ENCODE measurements at places on chromosomes 1 and 21.

DNA sequence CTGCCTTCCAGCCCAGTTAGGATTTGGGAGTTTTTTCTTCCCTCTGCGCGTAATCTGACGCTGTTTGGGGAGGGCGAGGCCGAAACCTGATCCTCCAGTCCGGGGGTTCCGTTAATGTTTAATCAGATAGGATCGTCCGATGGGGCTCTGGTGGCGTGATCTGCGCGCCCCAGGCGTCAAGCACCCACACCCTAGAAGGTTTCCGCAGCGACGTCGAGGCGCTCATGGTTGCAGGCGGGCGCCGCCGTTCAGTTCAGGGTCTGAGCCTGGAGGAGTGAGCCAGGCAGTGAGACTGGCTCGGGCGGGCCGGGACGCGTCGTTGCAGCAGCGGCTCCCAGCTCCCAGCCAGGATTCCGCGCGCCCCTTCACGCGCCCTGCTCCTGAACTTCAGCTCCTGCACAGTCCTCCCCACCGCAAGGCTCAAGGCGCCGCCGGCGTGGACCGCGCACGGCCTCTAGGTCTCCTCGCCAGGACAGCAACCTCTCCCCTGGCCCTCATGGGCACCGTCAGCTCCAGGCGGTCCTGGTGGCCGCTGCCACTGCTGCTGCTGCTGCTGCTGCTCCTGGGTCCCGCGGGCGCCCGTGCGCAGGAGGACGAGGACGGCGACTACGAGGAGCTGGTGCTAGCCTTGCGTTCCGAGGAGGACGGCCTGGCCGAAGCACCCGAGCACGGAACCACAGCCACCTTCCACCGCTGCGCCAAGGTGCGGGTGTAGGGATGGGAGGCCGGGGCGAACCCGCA lies at the start of gene PCSK9:
Gene PCSK9 (plus strand): TSS at position 207 of the 741 bp plus-strand sequence. CDS start 290 bp downstream, at position 497.
- no peak for DNase-seq

DNA sequence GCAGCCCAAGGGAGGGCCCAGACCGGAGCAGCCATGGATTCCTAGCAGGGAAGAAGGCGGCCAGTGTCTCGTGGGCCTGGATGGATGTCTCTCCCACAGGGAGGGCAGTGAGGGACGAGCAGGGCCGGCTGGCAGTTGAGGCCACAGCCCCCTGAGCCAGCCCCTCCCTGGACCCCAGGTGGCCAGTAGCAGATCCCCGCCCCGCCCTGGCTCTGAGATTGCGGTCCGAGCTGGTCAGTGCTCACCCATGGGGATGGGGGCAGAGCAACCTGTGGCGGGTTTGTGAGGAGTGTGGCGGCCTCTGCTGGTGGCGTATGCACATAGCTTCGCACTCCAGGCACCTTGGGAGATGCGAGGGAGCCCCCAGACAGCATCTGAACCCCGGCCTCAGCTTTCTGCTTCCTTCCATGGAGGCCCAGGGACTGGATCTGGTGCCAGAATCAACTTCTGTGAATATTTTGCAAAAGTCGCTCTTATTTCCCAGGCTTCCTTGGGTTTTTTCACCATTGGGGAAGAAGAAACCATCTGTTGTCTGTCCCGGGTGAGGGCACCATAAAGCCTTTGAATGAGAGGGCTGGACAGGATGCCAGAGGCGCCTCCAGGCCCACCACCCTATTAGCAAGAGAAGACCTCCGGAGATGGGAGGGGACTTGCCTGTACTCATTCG lies 8.4 kb upstream of the KCNN3 start:
- DNase-seq: peak; percentile 44

DNA sequence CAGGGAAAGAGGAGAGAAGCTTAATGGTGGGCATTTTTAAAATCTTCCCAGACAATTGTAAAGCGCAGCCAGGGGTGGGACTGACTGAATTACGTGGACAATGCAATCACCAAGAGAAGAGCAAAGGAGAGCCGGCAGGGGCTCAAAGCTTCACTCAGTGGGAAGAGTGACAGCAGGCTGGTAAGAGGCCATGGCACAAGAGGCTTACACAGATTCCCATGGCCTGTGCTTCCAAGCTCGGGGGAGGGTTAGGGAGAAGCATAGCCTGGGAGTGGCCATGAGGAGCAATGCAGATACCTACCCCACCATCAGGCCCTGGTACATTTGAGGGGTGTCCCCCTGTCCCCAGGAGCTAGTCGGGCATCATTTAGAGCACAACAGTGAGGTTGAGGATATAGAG lies 27.1 kb upstream of the SEC16B start:
- DNase-seq: no peak

DNA sequence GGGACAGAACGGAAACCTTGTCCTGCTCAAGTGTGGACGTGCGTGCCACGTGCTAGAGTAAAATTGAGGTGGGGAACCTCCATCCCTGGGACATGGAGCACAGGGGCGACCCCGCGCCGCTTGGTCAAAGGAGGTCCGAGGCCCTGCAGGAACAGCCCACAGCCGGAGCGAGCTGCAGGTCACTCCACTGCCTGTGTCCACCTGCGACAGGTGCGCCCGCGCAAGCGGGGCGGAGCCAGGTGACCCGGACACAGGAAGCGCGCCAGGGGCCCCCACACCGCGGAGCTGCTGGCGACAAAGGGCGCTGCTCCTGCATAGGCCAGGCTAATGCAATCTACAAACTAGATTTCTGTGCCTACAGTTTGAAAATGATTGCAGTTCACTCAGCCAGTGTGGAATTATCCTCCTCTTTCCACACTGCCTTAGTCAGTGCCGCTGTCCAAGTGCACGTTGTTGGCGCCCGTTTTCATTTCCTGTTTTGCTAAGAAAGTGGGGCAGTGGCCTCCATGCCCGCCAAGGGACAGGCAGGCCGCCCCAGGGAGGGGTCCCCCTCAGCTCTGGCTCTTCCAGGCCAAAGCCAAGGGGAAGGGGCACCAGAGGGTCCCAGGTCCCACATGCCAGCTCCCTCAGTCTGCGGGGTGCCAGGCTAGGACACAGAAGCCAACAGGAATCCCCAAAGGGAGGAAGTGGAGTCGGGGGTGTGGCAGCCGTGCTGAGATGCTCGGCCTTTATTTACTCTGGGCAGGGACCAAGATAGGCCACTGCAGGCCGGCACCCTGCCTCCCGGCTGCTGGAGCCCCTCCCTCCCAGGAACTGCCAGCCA lies 4.3 kb upstream of the NADK start:
- no peak for DNase-seq

GRCh38 chr1:45317166-45317565 lies 9.5 kb upstream of the HPDL start:
- DNase-seq: no peak

Data from NCI-H446 (cell line).